ENCODE measurements at places on chromosomes 11 and 22.
A peak's percentile ranks its signal among the peaks of the same experiment; 100 is the strongest.

GRCh38 chr11:83157594-83158356 lies 844 bp downstream of the PCF11 start:
- peak; percentile 31 for DNase-seq

DNA sequence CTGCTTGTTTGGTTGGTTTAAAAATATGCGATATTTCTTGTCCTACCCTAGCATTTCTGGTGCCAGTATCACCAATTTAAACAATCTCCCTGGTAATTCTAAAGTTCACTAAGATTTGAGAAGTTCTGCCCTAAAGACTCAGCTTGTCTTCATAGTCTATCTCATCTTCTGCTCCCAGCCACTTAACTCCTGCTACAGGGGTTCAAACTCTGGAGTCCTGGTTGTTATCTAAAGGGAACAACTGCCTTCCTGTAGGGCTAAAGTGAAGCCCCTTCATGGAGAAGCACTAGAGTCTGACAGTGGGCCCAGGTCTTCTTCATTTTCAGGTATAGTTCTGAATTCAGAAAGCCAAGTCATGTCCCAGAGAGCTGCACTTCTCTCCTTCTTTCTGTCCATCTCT lies 73.2 kb downstream of the CTNND1 start:
- DNase-seq = no peak

- no peak for DNase-seq
Measured at GRCh38 chr11:113384551-113384950, 3.0 kb upstream of the ANKK1 start.

DNA sequence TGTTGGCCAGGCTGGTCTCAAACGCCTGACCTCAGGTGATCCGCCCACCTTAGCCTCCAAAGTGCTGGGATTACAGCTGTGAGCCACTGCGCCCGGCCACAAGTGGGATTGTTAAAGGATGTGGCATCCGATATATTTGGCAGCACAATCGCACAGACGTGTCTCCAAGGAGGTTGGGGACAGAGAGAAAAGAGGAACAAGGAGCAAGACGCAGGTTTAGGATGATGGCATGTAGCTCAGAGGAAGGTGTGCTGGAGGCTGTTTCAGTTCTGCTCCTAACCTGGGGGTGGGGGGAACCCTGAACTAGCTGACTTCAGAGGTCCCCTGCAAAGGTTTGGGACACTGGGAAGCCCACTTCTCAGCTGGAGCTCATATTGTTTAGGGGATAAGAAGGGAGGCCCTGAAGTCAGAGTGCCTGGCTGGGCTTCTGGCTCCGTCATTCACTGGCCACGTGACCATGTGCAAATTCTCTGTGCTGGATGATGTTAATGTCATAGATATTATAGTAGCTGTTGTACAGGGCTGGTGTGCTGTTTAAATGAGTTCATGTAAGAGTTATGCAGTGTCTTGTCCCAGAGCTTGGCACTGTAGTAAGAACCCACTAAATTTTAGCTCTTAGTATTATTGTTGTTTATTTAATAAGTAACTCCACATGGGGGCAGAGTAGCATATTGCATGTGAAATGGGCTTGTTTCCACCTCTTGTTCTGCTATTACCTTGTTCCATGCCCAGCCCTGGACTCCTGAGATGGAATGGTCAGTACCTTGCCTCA lies 129.7 kb downstream of the ST3GAL4 start:
- DNase-seq = no peak

GRCh38 chr11:121012091-121012490 lies 11.8 kb upstream of the TBCEL start:
- DNase-seq = no peak

DNA sequence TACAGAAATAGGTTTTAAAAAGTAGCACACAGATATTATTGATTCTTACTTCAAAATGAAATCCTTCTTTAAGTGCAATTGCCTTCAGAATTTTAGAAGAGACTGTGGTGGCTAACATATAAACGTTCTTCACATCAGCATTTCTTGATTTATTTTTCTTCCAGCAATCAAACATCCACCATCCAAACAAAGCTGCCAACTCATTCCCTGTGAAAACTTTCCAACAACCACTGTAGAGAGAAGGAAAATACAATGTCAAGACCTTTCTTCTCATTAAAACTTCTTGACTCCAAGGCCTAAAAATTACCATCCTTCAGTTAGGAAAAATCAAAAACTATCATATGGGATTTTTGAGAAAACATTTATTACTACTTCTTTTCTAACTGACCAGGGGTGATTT lies 34.0 kb upstream of the P4HA3 start:
- DNase-seq = no peak

DNA sequence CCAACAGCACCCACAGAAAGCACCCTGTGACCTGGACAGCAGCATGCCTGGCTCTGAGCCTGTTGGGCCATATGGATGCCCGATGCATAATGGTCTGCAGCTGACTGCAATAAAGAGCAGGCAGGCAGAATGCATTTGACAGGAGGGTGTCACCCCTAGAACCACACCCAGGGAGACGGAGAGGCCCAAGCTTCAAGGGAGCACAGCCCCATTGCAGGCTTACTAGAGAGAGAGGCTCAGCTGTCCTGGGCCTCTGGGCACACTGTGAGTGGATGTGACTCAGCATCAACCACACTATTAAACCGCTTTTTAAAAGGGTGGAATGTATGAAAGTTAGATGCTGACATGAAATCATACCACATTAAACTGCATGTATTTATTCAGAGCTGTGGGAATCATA lies 365.3 kb downstream of the CTTN start:
- no peak for DNase-seq

GRCh38 chr11:131609921-131610320 lies 239.5 kb downstream of the NTM start:
- DNase-seq = no peak

DNA sequence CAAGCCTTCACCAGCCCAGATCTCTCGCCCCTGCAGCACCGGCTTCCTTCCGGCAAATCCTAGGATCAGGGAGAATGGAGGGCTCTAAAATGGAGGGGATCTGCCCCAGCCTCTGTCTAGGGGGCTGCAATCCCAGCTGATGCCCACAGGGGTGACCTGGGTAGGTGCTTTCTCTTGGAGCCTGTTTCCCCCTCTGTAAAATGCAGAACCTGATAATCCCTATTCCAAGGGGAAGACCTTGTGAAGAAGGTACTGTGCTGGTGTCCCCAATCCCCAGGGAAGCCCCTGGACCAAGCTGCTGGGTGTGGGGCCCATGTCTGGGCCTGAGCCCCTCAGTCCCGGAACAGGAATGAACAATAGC lies 2.8 kb downstream of the EMID1 start:
- DNase-seq = no peak

GRCh38 chr11:61482513-61482912 lies 26.0 kb upstream of the LRRC10B start:
- no peak for DNase-seq

DNA sequence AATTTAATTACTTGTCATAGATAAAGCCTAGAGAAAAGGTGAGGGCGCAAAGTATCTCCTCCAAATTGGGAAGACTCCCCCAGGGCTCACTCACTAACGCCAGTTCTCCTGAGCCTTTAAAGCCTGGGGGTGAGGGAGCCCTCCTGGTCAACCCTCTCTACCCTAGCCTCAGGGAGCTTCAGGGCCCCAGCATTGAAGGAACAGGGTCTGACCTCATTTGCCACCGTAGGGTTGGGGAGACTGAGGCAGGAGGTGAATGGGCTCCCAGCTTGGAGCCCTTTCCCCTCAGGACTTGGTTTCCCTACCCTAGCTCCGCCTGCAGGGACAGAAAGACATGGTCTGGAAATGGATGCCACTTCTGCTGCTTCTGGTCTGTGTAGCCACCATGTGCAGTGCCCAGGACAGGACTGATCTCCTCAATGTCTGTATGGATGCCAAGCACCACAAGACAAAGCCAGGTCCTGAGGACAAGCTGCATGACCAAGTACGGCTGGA lies 1.7 kb downstream of the FOLR2 start:
- no peak for DNase-seq

GRCh38 chr11:113189909-113190667 lies 124.3 kb upstream of the TTC12 start:
- no peak for DNase-seq

DNA sequence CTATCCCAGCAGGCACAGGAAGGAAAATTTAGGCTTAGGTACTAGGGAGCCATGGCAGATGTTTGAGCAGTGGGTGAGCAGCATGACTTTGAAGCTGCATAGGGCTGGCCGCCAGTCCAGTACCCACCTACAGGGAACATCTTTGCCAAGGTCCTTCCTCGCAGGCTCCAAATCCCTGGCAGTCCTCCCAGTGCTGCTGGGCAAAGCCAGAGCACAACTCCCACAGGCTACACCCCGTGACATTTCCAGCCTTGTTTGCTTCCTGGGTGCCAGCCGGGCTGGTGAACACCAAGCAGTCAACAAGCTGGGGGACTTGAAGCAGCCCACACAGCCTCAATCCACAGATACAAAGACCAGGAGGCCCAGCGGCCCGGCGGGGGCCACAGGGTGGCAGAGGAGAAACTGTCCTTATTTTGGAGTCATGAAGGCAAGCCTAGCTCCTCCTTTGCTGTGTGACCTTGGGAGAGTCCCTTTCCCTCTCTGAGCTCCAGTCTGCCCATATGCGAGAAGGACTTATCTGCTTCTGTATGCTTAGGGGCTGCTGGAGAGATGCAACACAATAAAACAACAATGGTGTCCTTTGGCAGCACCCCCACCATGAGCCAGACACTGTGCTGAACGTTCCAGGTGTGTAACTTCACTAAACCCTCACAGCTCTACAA lies 28.0 kb downstream of the TPST2 start:
- no peak for DNase-seq

GRCh38 chr11:30631148-30631547 lies 45.0 kb upstream of the MPPED2 start:
- DNase-seq = no peak

GRCh38 chr22:42922374-42923191 lies 65.5 kb upstream of the ARFGAP3 start:
- no peak for DNase-seq

DNA sequence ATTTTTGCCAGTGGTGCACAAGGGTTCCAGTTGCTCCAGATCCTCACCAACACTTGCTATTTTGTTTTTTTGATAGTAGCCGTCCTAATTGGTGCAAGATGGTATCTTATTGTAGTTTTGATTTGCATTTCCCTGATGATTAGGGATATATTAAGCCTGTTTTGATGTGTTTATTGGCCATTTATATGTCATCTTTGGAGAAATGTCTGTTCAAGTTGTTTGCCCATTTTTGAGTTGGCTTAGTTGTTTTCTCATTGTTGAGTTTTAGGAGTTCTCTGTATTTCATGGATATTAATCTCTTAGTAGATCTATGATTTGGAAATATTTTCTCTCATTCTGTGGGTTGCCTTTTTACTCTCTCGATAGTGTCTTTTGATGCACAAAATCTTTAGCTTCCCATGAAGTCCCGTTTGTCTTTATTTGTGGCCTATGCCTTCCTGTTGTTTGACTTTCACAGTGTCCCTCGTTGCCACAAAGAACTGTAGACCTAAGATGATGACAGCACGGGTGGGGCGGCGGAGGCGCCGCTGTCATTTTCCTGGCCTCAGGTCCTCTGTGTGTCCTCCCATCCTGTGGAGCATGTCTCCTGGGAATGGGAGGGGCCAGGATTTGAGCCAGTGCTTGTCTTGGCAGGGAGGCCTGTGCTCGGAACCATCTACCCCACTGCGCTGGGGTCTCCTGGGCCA lies 33.5 kb downstream of the LRP5 start:
- no peak for DNase-seq

- no peak for DNase-seq
Measured at GRCh38 chr22:39896313-39896996, 2.9 kb upstream of the ENTHD1 start.

DNA sequence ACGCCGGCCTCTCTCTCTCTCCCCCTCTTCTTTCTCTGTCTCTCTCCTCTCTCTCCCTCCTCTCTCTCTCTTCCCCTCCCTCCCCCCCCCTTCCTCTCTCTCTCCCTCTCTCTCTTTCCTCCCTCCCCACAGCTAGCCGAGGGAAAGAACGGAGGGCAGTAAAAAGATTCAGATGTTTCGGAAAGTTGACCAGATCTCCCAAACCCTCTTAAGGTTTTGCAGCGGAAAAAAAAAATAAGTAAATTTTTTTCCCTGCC lies 195 bp upstream of the ALX4 start:
- DNase-seq = no peak

DNA sequence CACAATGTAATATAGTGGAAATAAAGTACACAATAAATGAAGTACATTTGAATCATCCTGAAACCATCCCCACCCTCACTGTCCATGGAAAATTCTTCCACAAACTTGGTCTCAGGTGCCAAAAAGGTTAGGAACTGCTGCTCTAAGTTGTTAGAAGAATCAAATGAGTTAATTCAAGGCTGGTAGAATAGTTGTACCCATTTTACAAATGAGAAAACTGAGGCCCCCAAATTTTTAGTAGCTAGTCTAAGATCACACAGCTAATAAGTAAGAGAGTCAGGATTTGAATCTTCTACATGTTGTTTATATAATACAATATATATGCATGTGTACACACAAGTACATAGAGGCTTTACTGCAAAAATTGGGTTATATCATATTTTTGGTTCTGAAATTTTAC lies 43.1 kb downstream of the MIAT start:
- no peak for DNase-seq

GRCh38 chr11:125382314-125382791 lies 113.7 kb downstream of the FEZ1 start:
- no peak for DNase-seq

DNA sequence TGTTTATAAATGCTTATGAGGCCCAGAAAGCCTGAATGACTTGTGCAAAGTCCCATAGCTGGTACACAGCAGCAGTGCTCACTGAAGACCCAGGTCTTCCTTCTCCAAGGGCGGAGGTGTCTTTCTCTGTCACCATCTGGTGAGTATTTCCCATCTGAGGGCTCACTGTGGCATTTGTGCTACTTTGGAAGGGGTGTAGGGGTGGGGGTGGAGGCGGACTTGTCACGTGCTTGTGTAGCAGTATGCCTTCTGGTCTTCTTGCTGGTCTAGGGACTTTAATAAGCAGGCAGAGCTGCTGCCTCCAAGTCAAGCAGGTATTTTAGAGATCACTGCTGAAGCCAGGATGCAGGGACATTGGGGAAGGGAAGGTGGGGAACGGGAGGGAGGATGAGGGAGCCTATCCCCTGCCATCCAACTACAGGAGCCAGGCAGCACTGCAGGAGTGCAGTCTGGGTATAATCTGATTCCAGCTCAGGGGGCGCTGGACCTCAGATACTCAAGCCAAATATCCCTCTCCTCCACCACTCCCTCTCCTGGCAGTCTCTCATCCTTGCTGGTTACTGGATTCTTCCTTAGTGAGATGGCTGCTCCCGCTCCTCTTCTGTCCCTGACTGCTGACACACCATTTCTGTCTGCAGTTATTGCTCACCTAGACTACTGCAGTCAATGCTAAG lies 3.4 kb downstream of the ABCC8 start:
- no peak for DNase-seq

DNA sequence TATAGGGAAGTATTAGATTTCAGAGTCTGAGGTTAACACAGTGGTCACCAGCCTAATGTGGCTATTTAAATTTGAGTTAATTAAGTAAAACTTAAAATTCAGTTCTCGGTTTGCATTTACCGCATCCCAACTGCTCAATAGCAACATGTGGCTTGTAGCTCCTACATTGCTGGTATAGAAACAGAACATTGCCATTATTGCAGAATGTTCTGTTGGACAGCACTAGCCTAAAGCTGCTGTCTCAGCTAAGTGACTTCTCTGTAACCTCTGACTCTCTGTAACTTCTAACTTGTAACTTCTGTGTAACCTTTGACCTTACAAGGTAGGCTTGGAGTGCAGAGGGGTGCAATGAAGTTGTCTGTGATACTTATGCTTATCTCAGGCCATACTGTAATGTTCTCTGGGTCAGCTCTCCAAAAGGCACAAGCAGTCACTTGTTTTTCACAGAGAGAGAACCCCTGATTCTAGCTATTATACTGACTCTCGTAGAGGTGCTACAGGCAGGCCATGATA lies 78.7 kb downstream of the ZNRF3 start:
- DNase-seq = no peak

- DNase-seq = no peak
Measured at GRCh38 chr11:35978183-35978582, 34.3 kb downstream of the LDLRAD3 start.
